Activated naive CD4-positive, alpha-beta T cell treated with anti-CD3 and anti-CD28 coated beads, Interleukin-2, amount 10 ng/mL, durations not matched to agents 7 days and 5 days (primary cell): ENCODE measurements at places on chromosomes 13 and 19.

DNA sequence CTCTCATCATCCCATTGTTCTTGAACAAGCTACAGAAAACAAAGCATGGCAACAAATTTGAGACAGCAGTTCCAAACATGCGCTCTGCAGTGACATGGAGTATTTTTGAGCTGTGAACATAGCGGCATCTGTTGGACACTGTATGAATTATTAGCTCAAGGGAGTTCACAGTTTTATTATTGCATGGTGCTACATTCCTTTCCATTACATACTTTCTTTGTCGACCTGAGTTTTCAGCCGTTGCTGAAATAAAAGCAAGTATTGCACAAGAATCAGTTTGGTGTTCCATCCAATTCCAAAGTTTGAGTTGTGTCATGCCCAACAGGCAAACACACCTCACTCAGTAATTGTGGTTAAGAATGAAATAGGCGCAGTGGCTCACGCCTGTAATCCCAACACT, 30.1 kb upstream of the METTL21C start:
- no peak for DNase-seq

DNA sequence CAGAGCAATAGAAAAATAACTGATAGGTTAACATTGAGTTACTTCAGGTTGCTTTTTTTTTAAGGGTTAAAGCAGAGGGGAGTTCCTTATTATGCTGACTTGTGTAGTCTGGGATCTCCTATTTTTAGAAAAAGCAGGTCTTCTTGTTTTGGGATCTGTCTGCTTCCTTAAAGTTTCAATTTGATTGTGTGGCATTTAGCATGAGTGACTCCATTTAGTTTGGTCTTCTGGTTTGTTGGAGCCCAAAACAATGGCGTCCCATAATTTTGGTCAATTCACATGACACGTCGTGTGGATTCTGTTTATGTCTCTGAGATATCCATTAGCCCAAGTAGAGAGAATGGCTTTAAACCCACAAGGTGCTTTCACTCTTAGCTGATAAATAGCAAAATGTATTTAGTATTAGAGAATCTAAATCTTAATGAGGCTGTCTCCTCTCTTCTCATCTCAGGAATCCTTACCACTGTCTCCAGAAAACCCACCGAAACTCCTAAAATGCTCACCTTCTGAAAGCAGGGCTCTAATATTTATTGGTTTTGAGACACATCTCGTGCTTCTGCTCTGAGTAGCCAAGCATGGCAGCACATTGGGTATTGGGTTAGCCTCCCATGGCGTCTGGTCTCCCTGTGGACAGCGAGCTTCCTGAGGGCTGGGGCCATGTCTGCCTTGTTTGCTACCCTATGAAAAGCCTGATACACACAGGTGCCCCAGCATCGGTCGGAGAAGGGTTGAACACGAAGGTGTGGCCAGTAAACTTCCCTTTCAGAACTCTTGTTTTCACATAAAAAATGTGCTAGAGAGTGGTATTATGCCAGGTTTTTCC, 67.2 kb upstream of the GPR183 start:
- no peak for DNase-seq

DNA sequence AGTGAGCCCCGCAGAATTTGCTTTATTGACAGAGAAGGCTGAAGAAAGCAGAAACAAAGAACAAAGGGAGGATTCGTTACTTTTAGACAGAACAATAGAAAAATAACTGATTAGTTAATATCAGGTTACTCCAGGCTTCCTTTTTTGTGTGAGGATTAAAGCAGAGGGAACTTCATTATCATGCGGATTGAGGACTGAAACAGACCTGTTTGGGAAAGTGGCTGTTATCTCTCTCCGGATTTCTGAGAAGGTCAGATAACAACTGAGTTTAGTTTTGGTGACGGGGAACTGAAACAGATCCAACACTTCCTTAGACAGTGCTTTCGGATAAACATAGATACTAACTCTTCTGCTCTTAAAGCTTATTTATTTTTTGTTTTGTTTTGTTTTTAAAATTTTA, 246.4 kb upstream of the ZNF507 start:
- no peak for DNase-seq

- no peak for DNase-seq
These were observed 1.1 kb downstream of the FKBP8 start for GRCh38 chr19:18541992-18542940.

DNA sequence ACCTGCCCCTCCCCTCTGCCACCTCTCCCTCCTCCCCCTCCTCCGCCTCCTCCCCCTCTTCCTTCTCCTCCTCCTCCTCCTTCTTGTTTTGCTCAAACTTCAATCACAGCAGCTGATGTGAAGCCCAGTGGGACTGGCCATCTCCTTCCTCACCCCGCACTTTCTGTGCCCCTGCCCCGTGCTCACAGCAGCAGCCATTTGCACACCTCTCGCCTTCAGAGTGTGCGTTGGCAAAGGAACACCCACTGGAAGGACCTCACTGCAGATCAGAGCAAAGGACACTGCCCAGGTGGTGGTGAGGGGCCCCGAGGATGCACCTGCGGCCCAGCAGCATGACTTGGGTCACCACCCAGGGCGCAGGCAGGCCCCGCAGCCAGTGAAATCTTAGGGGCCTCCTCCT, 98.8 kb downstream of the SOX1 start:
- DNase-seq = no peak

DNA sequence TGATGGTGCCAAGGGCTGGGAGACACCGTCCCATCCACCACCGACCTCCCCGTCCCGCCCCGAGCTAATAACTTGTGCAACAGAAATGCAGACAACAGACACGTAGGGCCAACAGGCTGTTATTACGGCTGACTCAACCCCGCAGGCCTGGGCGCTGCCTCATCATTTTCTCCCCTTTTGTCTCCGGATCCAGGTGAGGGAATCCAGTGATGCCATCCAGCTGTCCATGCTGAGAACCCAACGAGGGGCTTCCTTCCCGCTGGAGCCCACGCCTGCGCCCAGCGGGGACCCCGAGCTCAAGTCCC, 6.4 kb upstream of the DIRAS1 start:
- DNase-seq = no peak

DNA sequence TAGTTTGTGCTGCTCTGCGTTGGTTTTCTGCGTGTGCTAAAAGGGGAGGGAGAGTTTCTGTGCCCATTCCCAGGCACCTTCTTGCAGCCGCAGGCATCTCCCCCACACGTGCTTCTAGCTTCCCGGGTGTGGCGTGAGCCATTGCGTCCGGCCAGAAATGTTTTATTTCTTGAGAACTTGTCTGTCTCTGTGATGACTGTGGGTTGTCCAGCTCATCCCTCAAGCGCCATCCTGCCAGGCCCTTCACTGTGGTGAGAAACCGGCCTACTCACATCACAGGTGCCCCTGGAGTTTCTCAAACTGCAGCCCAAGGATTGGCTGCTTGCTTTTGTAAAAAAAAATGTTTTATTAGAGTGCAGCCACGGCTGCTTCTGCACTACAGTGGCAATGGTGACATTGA, 24.2 kb downstream of the EPN1 start:
- no peak for DNase-seq

- DNase-seq = no peak
These were observed 13.6 kb upstream of the ZNF611 start for GRCh38 chr19:52748336-52748950.

DNA sequence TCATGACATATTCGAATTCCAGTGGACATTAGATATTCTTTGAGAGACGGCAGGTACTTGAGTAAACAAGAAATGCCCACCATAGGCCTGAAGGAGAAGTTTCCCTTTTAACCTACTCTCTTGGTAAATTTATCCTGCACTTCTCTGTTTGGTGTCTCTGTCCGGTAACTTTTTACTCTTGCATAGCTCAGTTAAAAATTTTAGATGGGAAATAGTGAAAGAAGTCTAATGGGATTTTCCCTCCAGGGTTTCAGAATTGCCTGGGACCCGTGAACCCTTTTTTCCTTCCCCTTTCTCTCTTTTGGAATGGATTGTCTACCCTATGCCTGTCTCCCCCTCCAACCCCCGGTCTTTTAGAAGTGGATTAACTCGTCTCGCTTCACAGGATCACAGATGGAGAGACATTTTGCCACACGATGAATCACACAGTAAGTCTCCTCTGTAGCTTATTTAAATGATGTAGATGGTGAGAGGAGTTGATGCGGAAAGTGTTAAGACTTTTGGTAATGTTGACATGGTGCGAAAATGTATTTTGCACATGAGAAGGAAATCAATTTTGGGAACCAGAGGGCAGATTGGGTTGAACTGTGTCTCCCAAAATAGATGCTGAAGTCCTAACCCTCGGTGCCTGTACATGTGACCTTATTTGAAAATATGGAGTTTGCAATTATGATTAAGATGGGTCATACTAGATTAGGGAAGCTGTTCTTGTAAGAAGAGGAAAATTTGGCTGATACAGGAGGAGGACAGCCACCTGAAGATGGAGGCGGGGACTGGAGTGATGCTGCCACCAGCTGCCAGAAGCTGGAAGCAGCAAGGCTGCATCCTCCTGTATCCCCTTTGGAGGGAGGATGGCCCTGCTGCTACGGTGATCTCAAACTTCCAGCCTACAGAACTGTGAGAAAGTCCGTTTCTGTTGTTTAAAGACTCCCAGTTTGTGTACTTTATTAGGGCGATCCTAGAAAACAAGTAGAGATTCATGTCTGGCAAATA, 711 bp upstream of the MIPEP start:
- DNase-seq = no peak

DNA sequence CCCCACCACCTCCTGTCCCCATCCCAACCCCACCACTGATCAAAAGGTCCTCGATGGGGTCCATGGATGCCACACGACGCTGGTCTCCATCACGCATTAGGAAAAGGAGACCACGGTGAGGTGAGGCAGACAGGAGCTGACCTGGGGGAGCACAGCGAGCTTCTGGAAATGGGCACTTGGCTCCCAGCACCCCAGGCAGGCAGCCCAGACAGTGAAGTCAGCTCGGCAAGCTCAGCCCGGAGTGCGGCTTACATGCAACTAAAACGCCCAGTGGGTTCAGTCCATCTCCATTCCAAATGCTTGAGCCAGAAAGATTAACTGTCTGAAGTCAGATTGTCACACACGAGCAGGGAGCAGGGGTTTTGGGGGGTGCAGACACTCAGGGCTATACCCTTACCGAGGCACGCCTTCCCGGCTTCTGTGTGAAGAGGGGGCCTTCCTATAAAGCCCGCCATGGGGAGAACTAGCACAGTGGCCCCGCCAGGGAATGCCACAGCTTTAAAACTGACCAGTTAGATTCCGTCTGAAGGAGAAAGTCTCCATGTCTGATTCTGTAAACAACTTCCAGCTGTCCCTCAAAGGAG, 79.4 kb downstream of the SPACA7 start:
- no peak for DNase-seq

- peak; percentile 100 for DNase-seq
These were observed at the start of gene VMAC for GRCh38 chr19:5904352-5905113. Gene VMAC, plus strand, starts transcription at chr19:5904872. Its CDS starts 19 bp downstream, at chr19:5904891.

DNA sequence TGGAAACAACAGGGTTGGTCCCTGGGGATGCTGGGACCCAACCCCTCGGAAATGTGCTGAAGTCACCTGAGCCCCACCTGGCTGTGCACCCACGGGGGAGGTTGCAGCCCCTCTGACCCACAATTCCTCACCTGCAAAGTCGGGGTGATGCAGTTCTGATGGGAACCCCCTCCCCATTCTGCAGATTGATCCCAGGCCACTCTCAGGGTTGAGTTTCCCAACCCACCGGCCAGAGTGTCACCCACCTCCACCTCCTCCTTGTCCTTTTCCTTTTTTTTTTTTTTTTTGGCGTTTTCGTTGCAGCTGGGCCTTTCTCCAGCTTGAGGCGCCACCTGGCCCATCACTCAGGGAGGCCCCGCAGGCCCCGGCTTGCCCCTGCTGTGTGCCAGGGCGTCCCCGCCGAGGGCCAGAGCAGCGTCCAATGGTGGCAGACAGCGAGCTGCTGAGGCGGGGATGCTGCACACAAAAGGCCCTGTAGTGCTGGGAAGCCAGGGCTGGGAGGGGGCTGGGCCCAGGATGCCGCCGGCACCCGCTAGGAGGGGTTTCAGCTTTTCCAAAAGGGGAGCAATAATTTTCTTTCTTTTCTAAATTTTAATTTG, 4.6 kb downstream of the PIK3R2 start:
- no peak for DNase-seq

GRCh38 chr13:27293873-27294515, 23.4 kb downstream of the RASL11A start:
- DNase-seq = peak; percentile 27

GRCh38 chr19:16259385-16260159, 61.9 kb downstream of the AP1M1 start:
- peak; percentile 45 for DNase-seq

GRCh38 chr19:4429771-4430171, 27.3 kb downstream of the CHAF1A start:
- no peak for DNase-seq

DNA sequence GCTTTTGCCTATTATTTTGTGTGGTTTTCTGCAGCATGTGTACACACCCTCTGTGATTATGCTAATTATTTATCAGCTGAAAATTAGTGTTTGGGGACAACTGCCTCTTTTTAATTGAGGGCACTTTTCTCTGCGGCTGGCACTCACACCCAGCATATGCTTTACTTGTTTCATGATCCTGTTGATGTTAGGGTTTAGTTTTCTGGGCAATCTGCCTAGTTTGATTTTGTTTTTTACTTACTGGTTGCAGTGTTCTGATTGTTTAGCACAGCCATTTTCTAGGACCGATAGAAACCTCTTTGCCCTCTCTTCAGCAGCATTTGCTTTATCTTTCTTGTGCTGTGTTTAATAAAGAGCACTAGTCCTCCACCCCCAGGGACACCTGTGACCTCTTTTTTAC, 161.6 kb downstream of the PAN3 start:
- no peak for DNase-seq

DNA sequence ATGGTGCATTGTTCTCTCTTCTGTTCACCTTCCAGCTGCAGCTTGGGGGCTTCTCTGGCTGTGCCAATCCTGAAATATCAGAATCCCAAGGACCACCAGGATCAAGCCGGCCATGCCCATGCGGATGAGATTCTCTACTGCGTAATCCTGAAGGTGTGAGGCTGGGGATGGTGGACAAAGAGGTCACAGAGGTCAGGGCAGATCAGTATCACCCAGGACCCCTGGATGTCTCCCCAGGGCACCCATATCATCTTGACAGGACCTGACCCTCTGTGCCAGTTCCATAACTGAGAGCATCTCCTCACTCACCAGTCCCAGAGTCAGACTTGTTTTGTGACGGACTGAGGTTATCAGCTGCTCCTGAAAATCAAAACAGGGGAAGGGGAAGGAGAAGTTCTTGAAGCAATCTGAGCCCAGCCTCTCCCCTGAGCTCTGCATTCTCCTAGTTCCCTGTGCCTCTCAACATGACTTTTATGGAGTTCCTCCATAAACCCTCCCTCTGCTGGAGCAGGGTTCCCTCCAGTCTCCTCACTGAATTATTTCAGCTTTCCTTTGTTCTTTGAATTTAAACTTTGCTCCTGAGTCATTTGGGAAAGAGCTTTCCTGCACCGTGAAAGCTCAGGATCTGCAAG, 5.5 kb downstream of the LILRA5 start:
- DNase-seq = no peak

- DNase-seq = no peak
These were observed 8.3 kb downstream of the RFX2 start for GRCh38 chr19:6101991-6102390.

DNA sequence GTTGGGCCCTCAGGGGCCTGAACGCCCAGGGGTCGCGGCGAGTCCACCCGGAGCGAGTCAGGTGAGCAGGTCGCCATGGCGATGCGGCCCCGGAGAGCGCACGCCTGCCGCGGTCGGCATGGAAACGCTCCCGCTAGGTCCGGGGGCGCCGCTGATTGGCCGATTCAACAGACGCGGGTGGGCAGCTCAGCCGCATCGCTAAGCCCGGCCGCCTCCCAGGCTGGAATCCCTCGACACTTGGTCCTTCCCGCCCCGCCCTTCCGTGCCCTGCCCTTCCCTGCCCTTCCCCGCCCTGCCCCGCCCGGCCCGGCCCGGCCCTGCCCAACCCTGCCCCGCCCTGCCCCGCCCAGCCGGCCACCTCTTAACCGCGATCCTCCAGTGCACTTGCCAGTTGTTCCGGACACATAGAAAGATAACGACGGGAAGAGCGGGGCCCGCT, at the start of gene CCNA1:
CCNA1 (plus strand) TSS at position 390 of the 439 bp plus-strand sequence. CDS start 562 bp downstream, outside the sequence.
- peak; percentile 22 for DNase-seq
